Thoracic aorta endothelial cell (primary cell): ENCODE measurements at places on chromosomes 2 and 18. TPM values are rescaled to one million over a fixed set of nuclear protein-coding genes. Genes with fewer than 3 reads are reported as not detected.

Gene COL6A3
- 0.72 and 1.7 TPM in 2 replicates for total RNA-seq

Gene CCNT2
- 43.9 and 45.6 TPM in 2 replicates for total RNA-seq

Gene RGPD3
- 0.53 and 0.79 TPM in 2 replicates for total RNA-seq

Gene CIB4
- total RNA-seq: not detected in 2 replicates

Gene LRATD1
- total RNA-seq: 0.13 and 0.79 TPM in 2 replicates

Gene TTLL4
- total RNA-seq: 18.9 and 21.8 TPM in 2 replicates

Gene AGAP1
- 14.6 and 17.6 TPM in 2 replicates for total RNA-seq

Gene ANXA4
- total RNA-seq: 33.7 and 38.4 TPM in 2 replicates

Gene CASP10
- total RNA-seq: 38.4 and 53.3 TPM in 2 replicates

Gene RPRM
- total RNA-seq: not detected in 2 replicates

Gene STON1
- 9.7 and 17.2 TPM in 2 replicates for total RNA-seq

Gene CYP27A1
- 4.1 and 6.4 TPM in 2 replicates for total RNA-seq
